Bronchial smooth muscle cell (primary cell): ENCODE measurements at places on chromosomes 6 and 20. TPM values are rescaled to one million over a fixed set of nuclear protein-coding genes. Genes with fewer than 3 reads are reported as not detected.

The PNISR gene
- 59.4 and 76.8 TPM in 2 replicates for total RNA-seq

The TINAG gene
- not detected in 2 replicates for total RNA-seq

The HEY2 gene
- total RNA-seq = not detected in 2 replicates

The DNAAF9 gene
- total RNA-seq = 9.1 and 10.0 TPM in 2 replicates

The MICB gene
- 3.1 and 6.1 TPM in 2 replicates for total RNA-seq

The RAET1E gene
- 1.1 and 1.4 TPM in 2 replicates for total RNA-seq

The CCM2L gene
- not detected in 2 replicates for total RNA-seq

The PPP1R3G gene
- 1.3 and 3.8 TPM in 2 replicates for total RNA-seq

The AKIRIN2 gene
- total RNA-seq = 11.2 and 15.1 TPM in 2 replicates

The DEFB132 gene
- not detected in 2 replicates for total RNA-seq

The NKAPL gene
- 0.26 and 2.0 TPM in 2 replicates for total RNA-seq

The TMEM200A gene
- 26.3 and 31.3 TPM in 2 replicates for total RNA-seq

The EPB41L1 gene
- 12.0 and 12.4 TPM in 2 replicates for total RNA-seq

The MOG gene
- not detected in 2 replicates for total RNA-seq

The CD24 gene
- total RNA-seq = 1.1 and 4.9 TPM in 2 replicates

The C6orf118 gene
- not detected in 2 replicates for total RNA-seq

The VTA1 gene
- total RNA-seq = 19.4 and 27.6 TPM in 2 replicates
